Retinal pigment epithelial cell (primary cell): ENCODE measurements at places on chromosomes 3 and 15.

- no peak for DNase-seq
Observed at GRCh38 chr3:113148284-113148683, 63.1 kb upstream of the BOC start.

- DNase-seq, result no peak
Observed at GRCh38 chr3:130582457-130583153, 65.6 kb downstream of the COL6A6 start.

DNA sequence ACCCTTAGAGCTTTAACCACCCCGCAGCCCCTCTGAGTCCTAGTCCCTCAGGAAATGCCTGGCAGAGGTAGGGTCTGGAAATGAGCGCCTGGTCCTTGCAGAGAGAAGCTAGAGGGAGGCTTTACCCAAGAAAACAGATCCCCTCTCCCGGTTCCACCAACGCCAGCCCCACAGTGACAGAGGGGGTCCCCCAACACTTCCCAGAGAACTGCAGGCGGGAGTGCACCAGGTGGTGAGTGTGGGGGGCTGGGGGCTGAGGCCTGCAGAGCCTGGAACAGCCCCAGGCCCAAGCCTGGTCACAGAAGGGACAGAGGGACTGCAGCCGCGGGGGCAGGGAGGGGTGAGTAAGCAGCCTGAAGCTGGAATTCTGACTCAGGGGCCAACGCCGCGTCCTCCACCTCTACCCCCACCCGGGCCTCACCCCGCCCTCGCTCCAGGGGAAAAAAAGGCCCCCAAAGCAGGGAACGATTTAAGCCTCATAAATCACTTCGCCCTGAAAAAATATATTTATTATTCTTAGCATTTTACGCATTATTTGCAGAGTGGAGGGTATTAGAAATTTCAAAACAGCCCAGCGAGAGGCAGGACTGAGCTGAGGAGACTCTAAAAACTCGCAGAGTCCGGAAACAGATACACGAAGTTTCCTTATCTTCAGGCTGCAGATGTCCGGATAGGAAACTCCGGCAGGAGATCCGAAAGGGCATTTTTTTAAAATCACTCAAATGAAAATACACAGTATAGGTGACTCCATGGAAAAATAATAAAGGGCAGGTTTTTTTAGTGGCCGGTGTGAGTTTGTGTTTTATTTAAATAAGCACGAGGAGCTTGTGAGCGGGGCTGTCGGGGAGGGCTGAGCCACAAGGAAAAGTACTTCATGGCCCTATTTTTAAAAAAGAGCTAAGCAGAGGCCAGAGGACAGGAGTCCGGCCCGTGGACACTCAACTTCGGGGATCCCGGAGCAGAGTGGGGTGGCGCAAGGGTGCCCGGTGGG lies 10.0 kb downstream of the GATA2 start:
- no peak for DNase-seq

GRCh38 chr3:179299999-179300613 lies 22.7 kb upstream of the ZNF639 start:
- DNase-seq, result no peak

DNA sequence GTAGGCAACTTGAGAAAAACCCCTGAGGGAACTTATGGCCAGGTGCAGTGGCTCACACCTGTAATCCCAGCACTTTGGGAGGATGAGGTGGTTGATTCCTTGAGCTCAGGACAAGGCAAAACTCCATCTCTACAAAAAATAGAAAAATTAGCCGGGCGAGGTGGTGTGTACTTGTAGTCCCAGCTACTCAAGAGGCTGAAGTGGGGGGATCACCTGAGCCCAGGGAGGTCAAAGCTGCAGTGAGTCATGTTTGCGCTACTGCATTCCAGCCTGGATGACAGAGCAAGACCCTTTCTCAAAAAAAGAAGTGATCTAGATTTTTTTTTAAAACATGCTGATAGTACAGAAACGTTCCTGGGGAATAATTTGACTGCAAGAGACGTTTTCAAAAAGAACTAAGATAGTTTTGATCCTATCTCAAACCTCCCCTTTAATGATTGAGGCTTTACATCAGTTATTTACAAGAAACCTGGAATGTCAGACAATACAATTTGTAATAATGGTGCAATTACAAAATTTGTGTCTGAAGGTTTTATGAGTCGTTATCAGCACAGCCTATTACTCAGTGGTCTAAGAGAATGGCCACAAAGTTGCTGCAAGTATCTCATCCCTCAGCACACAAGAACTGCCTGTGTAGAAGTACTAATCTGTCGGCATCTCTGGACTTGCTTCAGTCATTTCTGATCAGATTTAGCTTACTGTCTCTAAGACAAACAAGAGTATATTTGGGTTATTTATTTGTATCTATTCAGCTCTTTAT lies 32.2 kb upstream of the KLHL25 start:
- no peak for DNase-seq

GRCh38 chr15:34128898-34129297 lies 27.0 kb downstream of the PGBD4 start:
- DNase-seq, result no peak

- DNase-seq, result no peak
Observed at GRCh38 chr3:25142609-25143355, 285.3 kb upstream of the RARB start.

DNA sequence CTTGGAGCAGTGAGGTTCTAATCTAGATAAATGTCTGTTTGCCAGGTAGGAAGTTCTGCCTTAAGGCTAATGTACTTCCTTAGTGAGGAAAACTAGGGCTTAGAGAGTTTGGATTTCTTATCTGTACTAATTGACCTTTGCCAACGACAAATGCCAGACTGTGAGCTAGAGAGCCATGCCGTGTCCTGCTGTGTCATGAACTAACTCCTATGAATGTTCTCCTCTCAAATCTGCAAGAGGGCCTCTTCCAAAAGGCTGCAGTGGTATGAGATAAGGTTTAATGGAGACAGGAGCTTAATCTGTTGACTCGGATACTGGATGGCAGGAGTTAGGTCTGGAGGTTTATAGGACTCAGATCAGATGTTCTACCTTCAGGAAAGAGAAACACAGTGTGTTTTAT lies 524.9 kb downstream of the NTRK3 start:
- no peak for DNase-seq

DNA sequence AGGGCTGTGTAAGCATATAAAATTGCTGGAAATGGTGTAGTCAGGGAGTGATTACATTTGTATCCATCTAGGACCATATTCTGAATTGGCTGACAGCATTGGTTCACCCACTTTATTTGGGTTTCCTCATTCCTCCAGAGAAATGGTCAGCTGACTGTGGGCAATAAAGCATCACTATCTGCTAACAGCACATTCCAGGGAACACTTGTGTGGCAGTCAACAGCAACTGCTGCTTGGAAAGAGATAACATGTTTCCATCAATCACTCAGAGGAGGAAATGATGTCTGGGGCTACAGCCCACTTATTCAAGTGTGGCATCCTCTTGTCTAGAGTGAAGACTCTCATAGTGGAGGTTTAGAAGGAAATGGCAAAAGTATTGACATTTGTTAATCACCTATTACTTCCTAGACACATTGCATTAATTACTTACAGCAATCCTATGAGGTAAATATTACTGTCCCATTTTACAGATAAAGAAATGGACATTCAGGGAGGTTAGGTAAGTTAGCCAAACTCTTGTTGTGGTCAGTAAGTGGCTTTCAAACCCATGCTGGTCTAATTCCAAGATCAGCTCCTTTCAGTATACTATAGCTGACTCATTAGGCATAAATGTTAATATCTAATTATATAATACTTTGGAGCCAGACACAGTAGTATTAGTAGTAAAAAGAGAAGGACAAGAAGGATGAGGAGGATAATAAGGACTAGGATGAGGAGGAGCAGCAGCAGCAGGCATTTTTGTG lies 247.8 kb downstream of the ALCAM start:
- DNase-seq, result no peak

DNA sequence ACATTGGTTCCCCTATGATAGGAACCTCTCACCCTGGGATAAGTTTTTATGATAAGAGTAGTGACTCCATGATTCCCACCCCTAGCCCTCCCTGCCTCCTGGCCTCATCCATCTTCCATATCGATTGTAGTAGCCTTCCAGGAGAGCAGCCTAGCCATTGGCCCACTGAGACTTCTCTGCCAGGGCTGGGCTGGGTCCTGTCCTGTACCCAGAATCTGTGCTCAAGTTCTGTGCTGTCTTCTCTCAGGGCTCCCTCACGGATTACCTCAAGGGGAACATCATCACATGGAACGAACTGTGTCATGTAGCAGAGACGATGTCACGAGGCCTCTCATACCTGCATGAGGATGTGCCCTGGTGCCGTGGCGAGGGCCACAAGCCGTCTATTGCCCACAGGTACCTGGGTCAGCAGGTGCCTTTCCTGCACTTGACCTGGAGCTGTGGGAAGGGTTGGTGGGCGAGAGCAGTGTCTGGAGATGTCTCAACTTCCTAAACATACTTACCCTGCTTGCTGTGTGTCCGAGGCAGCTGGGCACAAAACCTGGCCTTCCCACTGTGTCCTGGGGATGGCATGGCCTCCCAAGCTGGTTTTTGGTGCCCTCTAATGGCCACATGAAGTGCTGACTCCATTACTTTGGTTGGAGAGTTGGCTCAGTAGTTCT lies 16.6 kb upstream of the EXOG start:
- DNase-seq, result no peak

GRCh38 chr15:60392601-60392985 lies 5.2 kb downstream of the ANXA2 start:
- DNase-seq, result no peak

- DNase-seq, result no peak
Observed at GRCh38 chr15:46525984-46526725, 891.3 kb downstream of the SQOR start.

- DNase-seq, result no peak
Observed at GRCh38 chr3:128222796-128223385, 69.6 kb downstream of the EEFSEC start.

DNA sequence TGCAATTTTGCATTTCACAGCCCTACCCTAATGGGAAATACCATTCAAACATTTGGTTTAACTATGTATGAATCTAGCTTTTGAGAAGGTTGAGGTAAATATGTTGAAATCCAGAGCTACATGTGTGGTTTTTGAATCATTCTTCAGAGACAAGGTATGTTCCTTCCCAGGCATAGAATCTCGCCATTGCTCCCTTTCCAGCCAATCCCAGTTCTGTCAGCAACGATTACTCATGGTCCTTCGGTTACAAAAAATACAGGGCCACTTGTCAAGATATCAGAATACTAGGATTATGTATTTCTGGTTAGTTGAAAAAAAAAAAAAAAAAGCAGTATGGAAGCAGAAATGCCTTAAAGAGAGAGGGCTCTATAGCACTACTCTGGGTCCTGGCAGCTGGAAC lies 182.4 kb downstream of the RBMS3 start:
- DNase-seq, result no peak

GRCh38 chr3:11803977-11804892 lies 42.5 kb downstream of the TAMM41 start:
- DNase-seq, result peak; percentile 14

- no peak for DNase-seq
Observed at GRCh38 chr15:61755467-61755866, 304.8 kb downstream of the VPS13C start.

- no peak for DNase-seq
Observed at GRCh38 chr3:13850161-13850945, 29.5 kb downstream of the WNT7A start.

- DNase-seq, result no peak
Observed at GRCh38 chr3:31767920-31768319, 213.1 kb downstream of the OSBPL10 start.

GRCh38 chr3:96354742-96355141 lies 459.7 kb upstream of the EPHA6 start:
- DNase-seq, result peak; percentile 39

- no peak for DNase-seq
Observed at GRCh38 chr3:39173318-39174125, 18.9 kb downstream of the XIRP1 start.

- DNase-seq, result no peak
Observed at GRCh38 chr3:17749281-17749680, 6.8 kb upstream of the TBC1D5 start.

DNA sequence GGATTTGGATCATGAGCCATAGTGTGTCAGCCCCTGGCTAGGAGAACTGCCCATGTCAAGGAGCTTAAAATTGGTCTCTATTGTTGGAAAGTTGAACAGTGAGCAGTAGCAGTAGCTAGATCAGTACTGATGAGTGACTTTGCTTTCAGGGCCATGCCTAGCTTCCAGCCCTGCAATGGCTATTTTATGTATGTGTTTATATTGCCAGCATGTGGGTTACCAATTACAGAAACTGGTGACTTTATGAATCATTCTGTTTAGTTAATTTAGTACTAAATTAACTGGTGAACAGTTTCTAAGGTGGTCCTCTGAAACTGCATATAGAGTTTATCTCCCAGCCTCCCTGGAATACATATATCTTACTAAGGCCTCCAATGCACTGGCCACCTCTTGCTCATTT lies 908.1 kb upstream of the ALCAM start:
- no peak for DNase-seq

DNA sequence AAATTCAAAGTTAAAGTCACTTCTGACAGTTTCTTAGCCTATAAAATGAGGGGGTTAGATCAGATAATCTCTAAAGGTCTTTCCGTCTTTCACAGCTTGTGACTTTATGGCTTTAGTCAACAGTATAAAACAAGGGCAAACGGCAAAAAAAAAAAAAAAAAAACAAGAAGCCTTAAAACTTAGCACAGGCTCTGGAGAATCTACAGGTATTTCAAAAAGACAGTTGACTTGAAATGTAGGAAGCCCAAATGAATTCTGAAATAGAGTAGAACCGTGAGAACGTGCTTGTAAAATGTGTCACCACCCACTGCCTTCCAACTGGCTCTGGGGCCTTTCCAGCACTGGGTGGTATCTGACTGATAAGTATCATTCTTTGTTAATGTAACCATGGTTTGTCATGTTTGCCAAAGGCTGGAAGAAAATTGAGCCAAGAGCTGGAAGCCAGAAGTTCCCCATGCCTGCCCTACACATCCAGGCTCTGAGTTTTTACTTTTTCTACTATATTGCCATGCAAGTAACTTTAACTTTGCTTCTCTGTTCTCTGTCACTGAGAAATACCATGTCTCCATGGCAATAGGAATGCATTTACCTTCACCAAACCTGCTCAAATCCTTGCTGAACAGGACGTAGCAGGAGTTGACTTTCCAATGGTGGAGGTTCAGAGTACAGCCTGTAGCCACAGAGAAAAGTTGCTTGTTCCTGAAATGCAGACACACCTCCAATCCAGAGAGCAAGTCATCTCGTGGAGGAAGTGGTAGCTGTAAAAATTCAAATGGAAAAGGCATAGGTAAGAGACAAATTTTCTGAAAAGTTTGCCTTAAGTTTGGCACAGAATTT lies 35.8 kb upstream of the THSD4 start:
- peak; percentile 22 for DNase-seq

DNA sequence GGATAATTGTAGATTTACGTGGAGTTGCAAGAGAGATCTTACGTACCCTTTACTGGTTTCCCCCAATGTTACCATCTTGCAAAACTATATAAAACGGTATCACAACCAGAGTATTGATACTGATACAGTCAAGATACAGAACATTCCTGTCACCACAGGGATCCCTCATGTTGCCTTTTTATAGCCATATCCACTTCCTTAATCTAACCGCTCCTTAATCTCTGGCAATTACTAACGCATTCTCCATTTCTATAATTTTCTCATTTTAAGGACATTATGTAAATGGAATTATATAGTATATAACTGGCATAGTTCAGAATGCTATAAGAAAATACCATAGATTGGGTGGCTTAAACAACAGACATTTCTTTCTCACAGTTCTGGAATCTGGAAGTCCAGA lies 61.1 kb downstream of the SEC22A start:
- no peak for DNase-seq

- no peak for DNase-seq
Observed at GRCh38 chr3:24713516-24713915, 218.9 kb upstream of the THRB start.

GRCh38 chr15:79257454-79257853 lies 25.1 kb upstream of the ANKRD34C start:
- DNase-seq, result no peak

GRCh38 chr3:120597445-120598049 lies 1.4 kb downstream of the NDUFB4 start:
- no peak for DNase-seq
